Activated T-cell treated with anti-CD3 and anti-CD28 coated beads, Interleukin-2, amount 50 U/mL, for 48 hours (primary cell): ENCODE measurements at places on chromosomes 16 and 17.

- no peak for DNase-seq
These were observed 21.9 kb downstream of the ACE start for GRCh38 chr17:63498626-63499195.

DNA sequence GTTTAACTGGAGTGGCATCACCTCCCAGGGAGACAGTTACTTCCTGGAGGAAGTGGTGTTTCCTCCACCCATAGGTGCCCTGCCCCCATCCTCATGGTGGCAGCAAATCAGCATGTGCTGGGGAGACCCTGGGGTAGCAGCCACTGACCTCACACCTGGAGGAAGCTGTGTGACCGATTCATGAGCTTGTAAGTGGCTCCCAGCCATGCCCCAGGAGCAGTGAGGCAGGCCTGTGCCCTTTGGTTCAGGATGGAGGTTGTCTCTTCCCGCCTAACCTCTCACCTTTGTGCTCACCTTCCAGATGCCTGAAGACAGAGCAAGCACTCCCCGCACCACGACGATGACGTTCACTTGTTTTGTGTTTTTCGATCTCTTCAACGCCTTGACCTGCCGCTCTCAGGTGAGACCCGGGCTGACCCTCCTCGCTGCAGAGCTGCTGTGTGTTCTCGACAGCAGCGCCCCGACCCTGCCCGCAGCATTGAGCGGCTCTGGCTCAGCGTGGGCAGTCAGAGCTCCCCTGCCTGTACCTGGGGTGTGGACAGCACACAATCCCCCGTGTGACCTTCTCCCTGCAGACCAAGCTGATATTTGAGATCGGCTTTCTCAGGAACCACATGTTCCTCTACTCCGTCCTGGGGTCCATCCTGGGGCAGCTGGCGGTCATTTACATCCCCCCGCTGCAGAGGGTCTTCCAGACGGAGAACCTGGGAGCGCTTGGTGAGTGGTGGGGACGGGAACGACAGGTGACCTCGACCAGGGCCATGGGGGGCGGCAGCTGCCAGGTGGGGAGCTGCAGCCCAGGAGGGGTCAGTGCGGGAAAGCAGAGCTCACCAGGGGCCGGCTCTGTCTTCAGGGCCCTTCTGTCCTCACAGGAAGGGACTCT lies 42.8 kb downstream of the MEAK7 start:
- DNase-seq = no peak

- DNase-seq = no peak
These were observed 628.1 kb downstream of the WWOX start for GRCh38 chr16:78727536-78727935.

GRCh38 chr17:44530896-44531418 lies 26.3 kb upstream of the FZD2 start:
- DNase-seq = no peak

DNA sequence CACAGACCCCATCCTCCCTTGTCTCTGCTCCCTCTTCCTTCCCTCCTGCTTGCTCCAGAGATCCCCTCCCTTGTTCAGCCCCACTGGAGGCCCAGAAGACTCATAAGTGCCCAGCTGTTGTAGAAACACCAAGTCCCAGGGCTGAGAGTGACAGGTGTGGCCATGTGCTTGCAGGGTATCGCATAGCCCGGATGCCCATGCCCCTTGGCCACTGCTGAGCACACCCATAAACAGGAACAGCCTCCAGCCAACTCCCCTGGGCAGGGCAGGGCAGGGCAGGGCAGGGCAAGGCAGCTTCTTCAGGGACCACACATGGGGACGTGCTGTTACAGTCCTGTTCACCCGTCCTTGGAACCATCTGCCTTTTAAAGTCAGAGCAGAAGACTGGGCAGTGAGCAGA lies 2.0 kb downstream of the CACNG1 start:
- no peak for DNase-seq

GRCh38 chr16:68503334-68503733 lies 35.8 kb upstream of the ZFP90 start:
- no peak for DNase-seq

DNA sequence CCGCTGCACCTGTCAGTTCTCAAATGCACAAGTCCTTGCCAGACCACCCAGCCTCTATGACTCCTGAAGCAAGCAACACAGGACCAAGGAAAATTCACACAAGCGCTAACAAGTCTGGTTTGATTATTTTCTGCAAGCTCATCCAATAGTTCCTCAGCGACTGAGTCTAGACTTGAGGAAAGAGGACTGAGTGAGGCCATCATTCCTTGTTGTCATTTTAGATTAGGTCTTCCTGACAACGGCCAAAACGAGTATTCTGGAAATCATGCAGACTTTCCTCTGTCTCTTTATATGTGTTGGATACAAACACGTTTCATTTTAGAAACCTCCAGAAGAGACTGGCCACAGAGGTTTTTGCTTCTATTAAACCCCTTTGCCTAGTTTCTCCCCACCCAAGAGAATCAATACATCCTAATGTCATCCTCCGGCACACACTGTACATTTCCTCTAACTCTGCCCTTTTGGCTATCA lies 561 bp downstream of the CCDC47 start:
- DNase-seq = no peak

DNA sequence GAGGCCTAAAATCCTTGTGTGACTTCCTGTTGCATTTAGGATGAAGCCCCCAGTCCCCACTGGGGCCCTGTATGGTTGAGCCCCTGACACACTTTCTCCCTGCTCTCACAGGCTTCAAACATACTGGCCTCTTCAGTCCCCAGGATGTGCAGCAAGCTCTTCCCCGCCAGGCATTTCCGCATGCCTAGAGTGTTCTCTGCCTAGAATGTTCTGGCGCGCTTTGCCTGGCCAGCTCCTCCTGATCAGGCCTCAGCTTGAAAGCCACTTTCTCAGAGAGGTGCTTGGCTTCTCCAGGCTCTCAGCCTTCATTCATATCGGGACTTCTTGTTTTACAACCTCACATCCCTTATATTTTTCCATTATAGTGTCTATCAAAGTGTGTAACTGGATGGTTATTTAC lies 123.7 kb downstream of the SPACA3 start:
- DNase-seq = no peak

DNA sequence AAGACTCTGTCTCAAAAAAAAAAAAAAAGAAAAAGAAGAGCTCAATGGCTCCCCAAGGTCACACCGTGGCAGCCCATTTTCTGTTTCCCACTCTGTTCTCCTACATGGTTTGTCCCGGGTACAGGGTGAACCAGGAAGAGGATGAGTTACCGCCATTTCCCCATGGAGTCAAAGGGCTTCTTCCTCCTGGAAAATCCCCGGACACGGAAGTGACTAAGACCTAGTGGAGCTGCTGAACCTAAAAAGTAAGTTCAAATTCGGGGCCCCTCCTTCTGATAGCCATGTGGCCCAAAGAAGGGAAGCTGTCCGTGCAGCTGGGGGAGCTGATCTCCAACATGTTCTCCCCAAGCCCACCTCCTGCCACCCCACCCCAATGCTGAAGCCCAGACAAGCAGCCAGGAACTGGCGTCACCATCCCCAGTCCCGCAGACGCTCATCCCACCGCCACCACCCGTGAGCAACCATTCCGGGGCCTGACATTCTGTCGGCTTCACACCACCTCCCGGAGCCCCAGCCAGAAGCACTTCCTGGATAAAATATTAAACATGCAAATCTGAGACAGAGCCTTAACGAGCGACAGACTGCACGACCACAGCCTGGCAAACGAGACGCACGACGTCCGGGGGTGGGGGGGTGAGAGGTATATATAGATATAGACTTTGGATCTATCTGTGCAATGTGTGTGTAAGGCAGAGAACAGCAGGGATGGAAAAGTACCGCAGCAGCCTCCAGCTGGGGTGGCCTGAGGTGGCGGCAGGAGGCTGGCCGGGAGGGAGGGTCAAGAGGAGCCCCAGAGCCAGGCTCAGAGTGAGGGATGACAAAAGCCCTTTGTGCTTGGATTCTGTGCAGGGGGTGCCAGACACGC lies 17.6 kb downstream of the EPOP start:
- no peak for DNase-seq

- DNase-seq = no peak
These were observed 19.2 kb downstream of the CYB561 start for GRCh38 chr17:63426917-63427308.

DNA sequence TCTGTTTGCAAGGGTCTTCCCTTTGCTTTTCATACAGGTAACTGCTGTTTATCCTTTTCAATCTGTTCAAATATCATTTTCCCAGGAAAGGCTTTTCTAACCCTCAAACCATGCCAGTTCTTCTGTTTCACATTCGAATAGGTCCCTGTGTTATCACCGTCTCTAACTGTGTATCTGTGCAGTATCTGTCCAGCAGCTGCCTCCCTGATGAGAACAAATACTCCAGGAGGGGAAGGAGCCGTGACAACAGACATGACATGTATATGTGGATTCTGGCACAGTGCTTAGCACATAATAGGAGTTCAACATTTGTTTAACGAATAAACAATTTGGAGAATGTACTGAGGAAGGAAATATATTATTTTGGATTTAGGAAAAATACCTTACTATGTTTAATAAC lies 95.7 kb downstream of the STX8 start:
- DNase-seq = no peak

DNA sequence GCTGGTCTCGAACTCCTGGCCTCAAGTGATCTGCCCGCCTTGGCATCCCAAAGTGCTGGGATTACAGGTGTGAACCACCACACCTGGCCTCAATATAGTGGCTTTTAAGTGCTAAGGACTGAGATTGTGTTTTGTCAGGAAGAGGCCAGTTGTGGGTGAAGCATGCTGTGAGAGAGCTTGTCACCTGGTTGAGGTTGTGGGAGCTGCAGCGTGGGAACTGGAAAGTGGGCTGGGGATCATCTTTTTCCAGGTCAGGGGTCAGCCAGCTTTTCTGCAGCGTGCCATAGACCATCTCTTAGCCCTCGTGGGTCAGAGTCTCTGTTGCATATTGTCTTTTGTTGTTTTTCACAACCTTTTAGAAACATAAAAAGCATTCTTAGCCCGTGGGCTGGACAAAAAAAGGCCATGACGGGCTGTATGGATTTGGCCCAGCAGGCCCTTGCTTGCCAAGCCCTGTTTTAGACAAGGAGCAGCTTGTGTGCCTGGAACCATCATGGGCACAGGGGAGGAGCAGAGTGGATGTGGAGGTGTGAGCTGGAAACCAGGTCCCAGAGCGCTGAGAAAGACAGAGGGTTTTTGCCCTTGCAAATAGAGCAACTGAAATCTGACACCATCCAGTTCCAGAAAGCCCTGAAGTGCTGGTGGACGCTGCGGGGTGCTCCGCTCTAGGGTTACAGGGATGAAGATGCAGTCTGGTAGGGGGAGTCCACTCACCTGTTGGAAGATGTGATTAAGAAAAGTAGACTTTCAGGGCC lies 5.5 kb downstream of the BIRC5 start:
- DNase-seq = no peak

GRCh38 chr17:77475016-77475976 lies 334.5 kb downstream of the SEC14L1 start:
- peak; percentile 84 for DNase-seq

GRCh38 chr16:9500872-9501271 lies 409.4 kb downstream of the HAPSTR1 start:
- DNase-seq = no peak

DNA sequence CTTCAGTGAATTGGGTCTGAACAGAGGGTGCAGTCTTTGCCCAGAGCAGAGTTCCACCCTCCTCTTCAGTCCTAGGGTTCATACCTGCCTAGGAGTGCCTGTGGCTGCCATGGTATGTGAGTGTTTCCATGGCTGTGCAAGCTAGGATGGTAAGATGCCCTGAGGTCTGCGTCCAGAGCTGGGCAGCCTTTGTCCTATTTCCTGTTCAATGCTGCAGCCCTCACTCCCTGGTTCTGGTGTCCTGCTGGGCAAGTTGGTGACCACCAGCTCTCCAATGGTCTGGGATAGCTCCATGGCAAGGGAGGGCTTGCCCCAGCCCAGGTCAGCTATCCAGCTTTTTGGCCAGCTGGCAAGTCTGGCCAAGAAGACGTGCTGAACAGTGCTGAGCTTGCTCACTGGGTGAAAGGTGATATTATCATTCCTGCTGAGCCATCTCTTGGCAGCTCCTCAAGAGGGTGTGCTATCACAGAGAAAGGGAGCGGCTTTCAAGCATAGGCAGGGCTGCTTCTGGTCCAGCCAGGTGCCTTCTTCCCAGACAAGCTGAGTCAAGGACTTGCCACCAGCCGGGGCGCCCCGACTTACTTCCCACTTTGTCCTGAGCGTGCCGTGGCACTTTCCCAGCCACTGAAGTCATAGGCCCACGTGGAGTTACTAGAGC lies 13.0 kb upstream of the NFATC3 start:
- no peak for DNase-seq

- no peak for DNase-seq
These were observed 32.3 kb downstream of the TNFRSF13B start for GRCh38 chr17:16939606-16940115.

- peak; percentile 92 for DNase-seq
These were observed 14.0 kb downstream of the UBALD2 start for GRCh38 chr17:76278952-76279741.

DNA sequence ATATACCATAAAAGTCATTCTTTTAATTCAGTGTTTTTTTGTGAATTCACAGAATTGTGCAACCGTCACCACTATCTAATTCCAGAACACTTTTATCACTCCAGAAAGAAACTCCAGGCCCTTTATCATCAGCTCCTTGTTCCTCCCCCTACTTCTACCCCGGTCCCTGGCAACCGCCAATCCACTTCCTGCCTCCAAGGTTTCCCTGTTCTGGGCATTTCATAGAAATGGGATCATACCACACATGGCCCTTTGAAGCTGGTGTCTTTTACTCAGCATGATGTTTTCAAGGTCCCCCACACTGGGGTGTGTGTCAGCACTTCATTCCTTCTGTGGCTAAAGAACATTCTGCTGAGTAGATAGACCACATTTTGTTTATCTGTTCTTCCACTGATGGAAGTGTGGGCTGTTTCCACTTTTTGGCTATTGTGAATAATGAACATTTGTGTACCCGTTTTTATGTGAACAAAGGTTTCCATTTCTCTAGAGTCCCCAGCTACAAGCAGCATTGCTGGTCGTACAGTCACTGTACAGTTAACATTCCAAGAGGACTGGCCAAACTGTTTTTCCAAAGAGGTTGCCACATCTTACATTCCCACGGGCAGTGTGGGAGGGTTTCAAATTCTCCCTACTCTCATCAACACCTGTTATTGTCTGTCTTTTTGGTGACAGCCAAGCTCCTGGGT lies 75.8 kb upstream of the ZNF469 start:
- DNase-seq = no peak

GRCh38 chr17:56023851-56024250 lies 129.4 kb upstream of the ANKFN1 start:
- no peak for DNase-seq

GRCh38 chr17:81365148-81365600 lies 30.1 kb upstream of the BAHCC1 start:
- DNase-seq = peak; percentile 54

DNA sequence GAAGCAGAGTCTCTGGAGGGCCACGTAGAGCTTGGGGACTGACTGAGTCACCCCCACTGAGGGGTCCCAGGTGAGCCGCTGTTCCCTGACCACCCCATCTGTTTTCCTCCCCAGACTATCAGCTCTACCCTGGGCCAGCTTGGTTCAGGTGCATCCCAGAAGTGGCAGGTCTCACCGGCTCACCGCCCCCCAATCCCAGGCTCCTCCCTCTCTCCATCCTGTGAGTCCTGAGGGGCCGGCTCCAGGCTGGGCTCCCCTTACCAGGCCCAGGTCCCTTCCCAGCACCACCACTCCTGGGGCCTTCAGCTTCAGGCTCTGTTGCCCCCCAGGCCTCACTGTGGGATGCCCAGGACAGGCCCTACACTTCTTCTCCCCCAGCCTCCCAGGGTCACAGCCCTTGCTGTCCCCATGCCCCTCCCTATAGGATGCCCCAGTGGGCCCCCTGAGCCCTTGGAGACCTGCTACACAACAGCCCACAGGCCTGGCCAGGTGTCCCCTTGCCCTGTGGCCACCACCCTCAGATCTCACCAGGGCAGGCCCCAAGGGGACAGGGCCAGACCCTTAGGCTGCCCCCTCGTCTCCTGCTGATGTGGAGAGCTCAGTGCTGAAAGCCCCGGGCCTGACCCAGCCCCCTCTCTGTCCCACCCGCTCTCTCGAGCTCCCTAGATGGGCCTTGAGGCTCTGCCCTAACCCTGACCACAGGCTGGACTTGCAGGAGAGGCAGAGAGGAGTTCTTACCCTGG lies 40.4 kb downstream of the TNFRSF13B start:
- no peak for DNase-seq
